ENCODE measurements at places on chromosomes 11 and 22. TPM values are rescaled to one million over a fixed set of nuclear protein-coding genes. Genes with fewer than 3 reads are reported as not detected.

Gene KCNC1
- 5.8 TPM for total RNA-seq

Gene CHRM1
- total RNA-seq = 0.06 TPM

Gene DDI1
- 41.1 TPM for total RNA-seq

Gene MAP6
- total RNA-seq = 23.8 TPM

Gene MYOD1
- total RNA-seq = 1.6 TPM

Gene DGCR6
- 21.7 TPM for total RNA-seq

Gene DERL3
- 14.9 TPM for total RNA-seq

Gene KRTAP5-2
- not detected for total RNA-seq

Gene RASD2
- total RNA-seq = 1.2 TPM

Data from testis (tissue), 5 donors.